ENCODE measurements at places on chromosomes 11 and 22.

GRCh38 chr11:70721006-70721405 is 322.7 kb downstream of the CTTN start:
- peak; percentile 8 for DNase-seq

GRCh38 chr11:27293515-27294417 is 69.2 kb downstream of the CCDC34 start:
- DNase-seq = no peak

- no peak for DNase-seq
Measured at GRCh38 chr11:65260756-65261590, 789 bp upstream of the POLA2 start.

- DNase-seq = no peak
Measured at GRCh38 chr11:61445516-61445915, 15.6 kb downstream of the SDHAF2 start.

DNA sequence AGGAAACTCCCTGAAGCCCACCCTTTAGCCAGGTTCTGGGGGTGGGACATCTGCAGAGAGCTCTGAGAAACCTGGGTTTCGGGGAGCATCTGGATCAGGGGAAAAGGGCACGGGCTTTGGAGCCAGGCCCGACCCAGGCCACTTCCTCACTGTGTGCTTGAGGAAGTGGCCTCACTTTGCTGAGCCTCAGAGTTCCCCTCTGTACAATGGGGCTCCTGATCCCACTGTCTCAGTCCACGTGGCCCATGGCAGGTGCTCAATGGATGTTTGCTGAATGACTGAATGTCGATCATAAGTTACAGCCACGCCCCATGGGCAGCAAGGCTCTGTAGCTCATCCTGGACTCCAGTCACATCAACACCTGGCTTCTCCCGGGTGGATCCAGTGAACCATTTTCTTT is 1.3 kb downstream of the CRYBB3 start:
- no peak for DNase-seq

GRCh38 chr11:12810568-12810894 is 136.3 kb downstream of the TEAD1 start:
- DNase-seq = no peak

GRCh38 chr11:71284525-71285092 is 32.2 kb upstream of the SHANK2 start:
- DNase-seq = no peak

DNA sequence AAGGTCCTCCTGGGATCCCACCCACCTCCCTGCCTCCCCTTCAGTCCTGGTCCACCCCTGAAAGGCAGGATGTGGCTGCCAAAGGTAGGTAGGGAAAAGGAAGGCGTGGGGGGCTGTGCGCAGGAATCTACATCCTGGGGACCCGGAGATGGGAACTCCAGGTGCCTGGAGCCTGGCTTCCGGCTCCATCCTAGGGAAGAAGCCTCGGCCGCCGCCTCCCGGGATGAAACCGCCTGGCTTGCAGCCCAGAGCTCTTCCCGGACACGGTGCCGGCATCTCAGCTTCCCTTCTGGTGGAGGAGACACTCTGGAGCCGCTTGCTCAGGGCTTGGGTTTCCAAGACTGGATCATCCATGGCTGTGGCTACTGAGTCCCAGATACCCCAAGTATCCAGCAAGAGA is 33.3 kb upstream of the PDGFB start:
- DNase-seq = no peak

GRCh38 chr11:26572770-26573402 is 823 bp upstream of the MUC15 start:
- no peak for DNase-seq

DNA sequence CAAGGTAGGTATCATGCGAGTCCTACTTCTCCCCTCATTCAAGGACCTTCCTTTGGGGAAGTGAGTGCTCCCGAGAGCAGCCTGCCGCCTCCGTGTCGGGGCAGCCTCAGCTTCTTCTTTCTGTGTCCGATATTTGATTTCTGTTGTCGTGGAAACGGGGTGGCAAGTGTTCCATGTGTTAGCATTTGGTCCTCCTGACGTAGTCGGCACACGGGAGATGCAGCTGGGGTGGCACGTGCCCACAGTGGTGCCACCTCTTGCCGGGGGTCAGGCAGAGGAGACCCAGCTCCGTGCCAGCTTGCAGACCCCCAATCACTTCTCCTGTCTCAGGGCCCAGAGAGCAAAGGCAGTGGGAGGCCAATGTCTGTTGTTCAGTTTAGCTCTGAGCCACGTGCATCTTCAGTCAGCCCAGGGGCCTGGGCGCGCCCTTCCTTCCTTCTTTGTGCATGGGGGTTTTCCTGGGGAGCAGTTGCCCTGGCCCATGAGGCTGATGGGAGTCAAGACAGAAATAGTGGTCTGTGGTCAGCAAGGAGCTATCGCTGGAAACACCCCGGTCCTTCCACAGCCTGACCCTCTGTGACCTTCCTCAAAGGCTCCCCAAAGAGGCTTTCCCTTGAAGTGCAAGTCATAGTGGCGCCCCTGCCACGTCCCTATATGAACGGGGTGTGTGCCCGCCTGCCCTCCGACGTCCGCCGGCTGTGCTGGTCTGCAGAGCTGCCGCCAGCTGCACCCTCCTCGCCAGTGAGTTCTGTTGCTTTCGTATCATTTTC is 44.5 kb downstream of the PARVB start:
- no peak for DNase-seq

GRCh38 chr11:120106354-120107150 is 31.4 kb downstream of the TRIM29 start:
- peak; percentile 62 for DNase-seq

DNA sequence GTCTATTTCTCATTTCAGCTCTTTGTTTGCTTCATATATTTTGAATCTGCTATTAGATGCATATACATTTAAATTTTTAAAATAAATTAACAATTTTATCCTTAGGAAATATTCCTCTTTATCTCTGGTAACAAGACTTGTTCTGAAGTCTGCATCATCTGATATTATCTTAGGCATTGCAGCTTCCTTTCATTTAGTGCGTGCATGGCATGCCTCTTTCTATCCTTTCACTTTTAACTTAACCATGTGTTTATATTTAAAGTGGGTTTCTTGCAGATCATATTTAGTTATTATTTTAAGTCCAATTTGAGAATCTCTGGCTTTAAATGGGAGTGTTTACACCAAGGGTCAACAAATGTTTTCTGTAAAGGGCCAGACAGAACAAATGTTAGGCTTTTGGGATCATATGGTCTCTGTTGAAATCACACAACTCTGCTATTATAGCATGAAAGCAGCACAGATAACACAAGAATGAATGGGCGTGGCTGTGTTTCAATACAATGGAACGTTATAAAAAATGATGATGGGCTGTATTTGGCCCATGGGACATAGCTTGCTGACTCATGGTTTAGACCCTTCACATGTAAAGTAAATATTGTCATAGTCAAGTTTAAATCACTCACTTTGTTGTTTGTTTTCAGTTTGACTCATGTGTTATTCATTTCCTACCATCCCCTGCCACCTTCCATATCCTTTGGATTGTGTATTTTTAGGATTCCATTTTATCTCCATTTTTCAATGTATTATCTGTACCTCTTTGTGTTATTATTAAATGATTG is 83.9 kb upstream of the SNX19 start:
- no peak for DNase-seq

- DNase-seq = no peak
Measured at GRCh38 chr11:91470656-91471055, 754.0 kb upstream of the FAT3 start.

DNA sequence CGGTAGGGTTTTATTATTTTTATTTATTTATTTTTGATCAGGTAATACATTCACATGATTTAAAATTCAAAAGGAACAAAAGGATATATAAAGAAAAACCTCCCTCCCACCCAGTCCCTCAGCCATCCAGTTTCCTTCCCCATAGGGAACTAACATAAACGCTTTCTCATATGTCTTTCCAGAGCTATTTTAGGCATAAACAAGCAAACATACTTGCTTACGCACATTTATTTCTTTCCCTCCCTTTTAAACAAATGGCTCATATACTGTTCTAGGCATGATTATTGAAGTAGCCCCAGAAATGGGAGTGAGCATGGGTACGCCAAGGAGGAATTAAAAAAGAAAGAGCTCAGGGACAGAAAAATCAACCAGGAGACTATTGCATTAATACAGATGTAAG is 63.7 kb downstream of the LIF start:
- DNase-seq = no peak

DNA sequence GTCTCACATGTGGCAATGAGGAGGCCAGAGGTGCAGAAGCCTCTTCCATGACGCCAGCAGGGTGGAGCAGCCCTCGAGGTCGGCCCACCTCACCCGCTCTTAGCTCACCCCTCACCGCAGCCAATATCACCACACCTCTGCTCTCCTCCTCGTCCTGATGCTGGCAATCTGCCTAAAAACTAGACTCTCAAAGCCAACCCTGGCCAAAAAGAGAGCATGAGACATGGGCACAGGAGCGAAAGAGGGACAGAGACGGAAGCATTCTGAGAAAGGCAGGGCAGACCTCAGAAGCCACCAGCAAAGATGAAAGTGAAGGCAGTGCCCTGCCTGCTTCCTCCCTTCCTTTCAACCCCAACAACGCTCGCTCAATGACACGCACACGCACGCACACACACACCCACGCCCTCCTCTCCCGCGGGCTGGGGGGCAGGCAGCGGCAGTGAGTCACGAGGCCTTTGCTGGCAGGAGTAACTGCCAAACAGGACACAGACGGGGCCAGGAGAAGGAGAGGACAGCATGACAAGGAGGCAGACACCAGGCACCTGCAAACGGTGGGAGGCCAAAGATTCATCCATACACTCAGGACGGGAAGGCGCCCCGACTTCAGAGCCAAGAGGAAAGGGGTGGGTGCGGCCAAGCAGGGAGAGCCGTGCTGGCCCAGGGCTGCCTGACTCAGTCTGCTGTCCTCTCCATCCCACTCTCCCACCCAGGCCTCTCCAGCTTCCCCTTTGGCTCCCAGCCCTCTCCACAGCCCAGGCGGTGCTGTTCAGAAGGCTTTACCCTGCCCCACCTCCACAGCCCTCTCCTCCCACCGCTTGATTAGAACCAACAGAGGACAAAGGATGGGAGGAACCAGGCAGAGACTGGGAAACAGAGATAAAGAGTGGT is 11.4 kb downstream of the IGSF9B start:
- no peak for DNase-seq

DNA sequence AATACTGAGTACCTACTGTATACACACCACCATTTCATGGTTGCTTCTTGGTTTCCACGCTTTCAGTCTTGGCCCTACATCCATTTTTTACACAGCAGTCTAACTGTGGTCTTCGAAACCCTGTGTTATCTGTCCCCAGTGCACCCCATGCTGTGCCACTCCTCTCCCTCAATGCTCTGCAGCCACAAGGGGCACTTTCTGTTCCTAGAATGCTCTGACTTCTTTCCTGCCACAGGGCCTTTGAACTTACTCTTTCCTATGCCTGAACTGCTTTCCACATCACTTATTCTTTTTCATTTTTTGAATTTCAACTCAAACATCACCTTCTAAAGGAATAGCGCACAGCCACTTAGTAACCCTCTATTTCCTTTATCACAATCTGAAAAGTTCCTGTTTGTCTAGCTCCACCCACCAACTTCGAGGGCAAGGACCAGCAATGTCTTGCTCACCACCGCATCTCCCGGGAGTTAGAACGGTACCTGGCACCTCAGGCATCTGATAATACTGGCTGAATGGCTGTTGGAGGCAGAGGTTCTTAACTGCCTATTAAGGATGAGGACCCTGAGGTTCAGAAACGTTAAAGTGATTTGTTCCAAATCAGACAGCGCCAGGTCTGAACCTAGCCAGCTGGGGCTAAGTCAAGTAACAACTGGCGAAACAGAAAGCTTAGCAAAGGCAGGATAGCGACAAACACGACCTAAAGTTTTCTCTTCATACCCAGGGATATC is 568 bp downstream of the ALG8 start:
- DNase-seq = no peak

DNA sequence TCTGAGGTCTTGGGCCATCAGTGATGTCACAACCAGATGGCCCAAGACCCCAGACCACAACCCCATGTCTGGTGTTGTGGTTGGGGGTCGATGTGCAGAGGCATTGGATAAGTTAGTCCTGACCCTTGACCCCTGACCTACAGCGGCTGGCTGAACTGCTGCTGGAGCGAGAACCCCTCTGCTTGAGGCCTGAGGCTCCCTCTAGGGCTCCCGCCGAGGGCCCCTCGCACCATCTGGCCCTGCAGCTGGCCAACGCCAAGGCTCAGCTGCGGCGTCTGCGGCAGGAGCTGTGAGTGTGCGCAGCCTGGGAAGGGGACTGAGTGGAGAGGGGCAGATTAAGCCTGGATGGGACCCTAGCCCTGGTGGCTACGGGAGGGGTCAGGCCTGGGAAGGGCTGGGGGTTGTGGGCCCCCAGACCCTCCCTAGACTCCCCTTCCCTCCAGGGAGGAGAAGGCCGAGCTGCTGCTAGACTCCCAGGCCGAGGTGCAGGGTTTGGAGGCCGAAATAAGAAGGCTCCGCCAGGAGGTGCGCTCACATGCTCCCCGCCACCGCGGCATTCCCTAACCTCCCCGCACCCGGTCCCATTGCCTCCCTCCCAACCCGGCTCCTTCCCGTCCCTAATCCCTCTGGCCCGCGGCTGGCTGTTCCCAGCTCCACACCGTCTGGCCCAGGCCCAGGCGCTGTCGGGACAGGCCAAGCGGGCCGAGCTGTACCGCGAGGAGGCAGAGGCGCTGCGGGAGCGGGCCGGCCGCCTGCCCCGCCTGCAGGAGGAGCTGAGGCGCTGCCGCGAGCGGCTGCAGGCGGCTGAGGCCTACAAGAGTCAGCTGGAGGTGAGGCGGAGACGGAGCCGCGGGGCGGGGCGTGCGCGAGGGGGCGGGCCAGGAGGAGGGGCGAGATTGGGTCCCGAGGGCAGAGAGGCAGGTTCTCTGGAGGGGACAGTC is 2.1 kb downstream of the CCDC88B start:
- DNase-seq = peak; percentile 68

DNA sequence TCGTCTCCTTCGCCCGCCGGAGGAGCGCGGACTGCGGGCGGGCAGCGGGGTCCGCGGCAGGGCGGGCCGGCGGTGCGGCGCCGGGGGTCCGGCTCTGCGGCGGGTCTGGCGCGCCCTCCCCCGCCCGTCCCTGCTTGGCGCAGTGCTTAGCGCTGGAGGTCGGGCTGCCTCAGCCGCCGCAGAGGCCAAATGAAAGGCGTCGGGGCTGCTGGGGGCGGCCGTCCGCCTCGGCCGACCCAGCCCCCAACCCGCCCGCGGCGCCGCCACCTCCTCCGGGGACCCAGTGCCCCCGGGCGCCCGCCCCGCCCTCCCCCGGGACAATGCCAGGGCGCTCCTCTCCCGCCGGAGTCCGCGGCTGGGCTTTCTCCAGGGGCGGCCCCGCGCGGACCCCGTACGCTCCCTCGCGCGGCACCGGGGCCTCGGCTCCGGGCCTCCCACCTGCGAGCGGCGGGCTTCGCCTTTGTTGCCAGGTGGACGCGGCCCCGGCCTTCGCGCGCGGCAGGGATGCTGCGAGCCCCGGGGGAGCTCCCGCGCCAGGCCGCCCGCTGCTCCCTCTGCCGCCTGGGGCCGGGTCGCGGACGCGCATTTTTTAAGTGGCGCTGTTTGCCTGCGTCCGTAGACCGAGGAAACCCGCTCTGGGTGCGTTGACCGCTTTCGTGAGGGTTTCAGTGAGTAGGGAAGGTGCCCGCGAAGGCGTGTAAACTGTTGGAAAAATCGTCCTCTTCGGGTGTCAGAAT is 583 bp downstream of the APLP2 start:
- DNase-seq = peak; percentile 90

DNA sequence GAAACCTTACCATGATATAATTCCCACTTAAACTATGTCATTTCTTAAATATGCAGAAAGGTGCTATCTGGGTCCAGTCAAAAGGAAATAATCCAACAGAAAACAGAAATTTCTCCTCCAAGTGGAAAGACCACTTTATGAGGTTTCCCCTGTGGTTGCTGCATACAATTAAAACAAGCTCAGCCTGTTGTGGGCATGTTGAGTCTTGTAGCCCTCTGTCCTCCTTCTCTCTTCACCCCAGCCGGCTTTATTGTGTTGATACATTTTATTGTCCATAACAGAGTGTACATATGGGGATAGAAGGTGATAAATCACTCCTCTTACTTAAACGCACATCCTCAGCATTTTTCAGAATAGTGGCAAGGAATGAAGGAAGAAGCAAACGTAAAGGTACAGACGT is 126.0 kb upstream of the MTNR1B start:
- no peak for DNase-seq

All from posterior cingulate gyrus (tissue), 11 donors.